HFFc6 (cell line): ENCODE measurements at places on chromosomes 12 and 14. TPM values are rescaled to one million over a fixed set of nuclear protein-coding genes. Genes with fewer than 3 reads are reported as not detected.
A peak's percentile ranks its signal among the peaks of the same experiment; 100 is the strongest.

OTX2 gene
- not detected in 3 replicates for total RNA-seq

SRGAP1 gene
- 28.2 to 45.5 TPM (median 35.9 TPM) in 3 replicates for total RNA-seq

BMP4 gene
- total RNA-seq = 4.2 to 15.6 TPM (median 11.1 TPM) in 3 replicates

TAS2R9 gene
- total RNA-seq = not detected in 3 replicates

DPF3 gene
- 4.7 to 6.1 TPM (median 5.5 TPM) in 3 replicates for total RNA-seq

DAO gene
- not detected in 3 replicates for total RNA-seq

ZNF605 gene
- total RNA-seq = 7.0 to 11.2 TPM (median 9.9 TPM) in 3 replicates

PSMC6 gene
- total RNA-seq = 78.5 to 110 TPM (median 84.2 TPM) in 3 replicates

STAB2 gene
- not detected in 2 replicates for total RNA-seq

E2F7 gene
- total RNA-seq = 6.3 to 17.4 TPM (median 16.7 TPM) in 3 replicates

GRCh38 chr12:64025174-64025958, 180.9 kb downstream of the SRGAP1 start:
- H3K27ac ChIP-seq = peak overlapping the region; percentile 58
- peaks cover 47% of the 10 kb centered on the region for H3K36me3 ChIP-seq
- H3K4me3 ChIP-seq = no peak overlapping the region

DNA sequence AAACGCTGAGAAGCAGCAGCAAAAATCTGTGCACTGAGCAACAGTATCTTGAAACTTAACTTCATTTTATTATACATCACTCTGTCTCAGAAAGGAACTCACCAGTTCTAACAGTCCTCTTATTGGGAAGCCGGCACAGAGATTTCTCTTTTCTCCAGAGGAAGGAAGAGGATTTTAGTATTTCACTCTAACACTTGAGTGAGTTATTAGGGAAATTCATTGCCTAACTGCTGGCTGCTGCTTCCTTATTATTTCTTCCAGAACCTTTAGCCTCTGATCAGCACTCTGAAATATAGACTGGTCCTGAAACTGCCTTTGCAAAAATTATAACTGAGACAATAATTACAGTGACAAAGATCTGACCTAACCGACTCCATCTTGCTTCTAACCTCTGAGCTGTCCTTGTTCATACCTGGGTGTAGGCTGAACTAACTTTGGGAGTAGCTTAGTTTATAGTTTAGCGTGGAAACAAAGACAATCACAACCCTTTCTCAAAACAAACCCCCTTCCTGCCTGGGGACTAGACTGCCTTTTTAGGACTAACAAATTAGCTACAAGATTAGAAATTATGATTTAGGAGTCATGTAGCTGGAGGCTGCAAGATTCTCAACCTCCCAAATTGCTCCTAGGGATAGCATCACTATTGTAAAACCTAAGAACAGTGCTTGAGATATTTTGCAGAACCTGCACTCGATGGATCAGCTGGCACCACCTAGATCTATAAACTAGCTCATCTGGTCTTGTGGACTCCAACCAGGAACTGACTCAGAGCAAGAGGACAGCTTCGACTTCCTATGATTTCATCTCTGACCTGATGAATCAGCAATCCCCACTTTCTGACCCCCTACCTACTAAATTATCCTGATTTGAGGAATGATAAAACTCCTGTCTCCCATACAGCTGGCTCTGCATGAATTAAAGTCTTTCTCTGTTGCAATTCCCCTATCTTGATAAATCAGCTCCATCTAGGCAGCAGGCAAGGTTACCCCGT, 117.5 kb downstream of the DYRK2 start:
- no peak overlapping the region for H3K27ac ChIP-seq
- no peaks in the 10 kb centered on the region for H3K4me1 ChIP-seq
- H3K36me3 ChIP-seq = no peaks in the 10 kb centered on the region

GRCh38 chr14:94145902-94146527, 16.6 kb upstream of the IFI27L2 start:
- H3K4me1 ChIP-seq = no peaks in the 10 kb centered on the region
- no peak overlapping the region for H3K4me3 ChIP-seq
- no peak overlapping the region for H3K27ac ChIP-seq
- DNase-seq = no peak
- H3K36me3 ChIP-seq = no peaks in the 10 kb centered on the region
- peaks cover 10% of the 10 kb centered on the region for H3K27me3 ChIP-seq

DNA sequence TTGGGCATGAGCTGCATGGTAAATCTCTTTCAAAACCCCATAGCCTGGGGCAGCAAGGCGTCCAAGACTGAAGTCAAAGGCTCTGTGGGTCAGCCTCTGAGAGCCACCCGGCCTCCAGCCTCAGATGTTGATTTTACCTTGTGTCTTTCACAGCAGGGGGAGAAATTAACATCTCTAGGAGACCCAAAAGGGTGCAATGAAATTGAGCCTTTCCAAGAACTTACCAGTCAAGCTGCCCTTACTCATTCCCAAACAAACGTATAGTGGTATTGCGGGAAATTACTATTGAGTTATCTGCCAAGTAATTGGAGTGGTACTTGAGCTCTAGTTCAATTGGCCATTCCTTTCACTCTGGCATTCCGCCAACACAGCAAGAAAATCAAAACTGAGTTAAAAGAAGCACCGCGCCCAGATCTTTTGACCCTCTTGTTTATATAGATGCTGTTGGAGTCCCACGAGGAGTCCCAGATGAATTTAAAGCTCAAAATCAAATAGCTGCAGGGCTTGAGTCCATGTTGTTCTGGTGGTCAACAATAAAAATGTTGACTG, 380.7 kb upstream of the SYT1 start:
- H3K36me3 ChIP-seq = no peaks in the 10 kb centered on the region
- H3K4me3 ChIP-seq = no peak overlapping the region
- no peak overlapping the region for H3K27ac ChIP-seq
- H3K4me1 ChIP-seq = no peaks in the 10 kb centered on the region
- no peak for DNase-seq

- H3K36me3 ChIP-seq = no peaks in the 10 kb centered on the region
- no peak overlapping the region for H3K4me3 ChIP-seq
- DNase-seq = no peak
- no peak overlapping the region for H3K27ac ChIP-seq
- no peaks in the 10 kb centered on the region; the same call in 1 of the 2 replicates for H3K27me3 ChIP-seq
These were observed 54.3 kb downstream of the SLC41A2 start for GRCh38 chr12:104903648-104904423.

- no peak overlapping the region for H3K27ac ChIP-seq
- no peak for DNase-seq
- no peak overlapping the region for H3K4me3 ChIP-seq
- no peaks in the 10 kb centered on the region for H3K4me1 ChIP-seq
- no peaks in the 10 kb centered on the region for H3K27me3 ChIP-seq
These were observed 88.1 kb upstream of the PTPRR start for GRCh38 chr12:71008616-71009015.

DNA sequence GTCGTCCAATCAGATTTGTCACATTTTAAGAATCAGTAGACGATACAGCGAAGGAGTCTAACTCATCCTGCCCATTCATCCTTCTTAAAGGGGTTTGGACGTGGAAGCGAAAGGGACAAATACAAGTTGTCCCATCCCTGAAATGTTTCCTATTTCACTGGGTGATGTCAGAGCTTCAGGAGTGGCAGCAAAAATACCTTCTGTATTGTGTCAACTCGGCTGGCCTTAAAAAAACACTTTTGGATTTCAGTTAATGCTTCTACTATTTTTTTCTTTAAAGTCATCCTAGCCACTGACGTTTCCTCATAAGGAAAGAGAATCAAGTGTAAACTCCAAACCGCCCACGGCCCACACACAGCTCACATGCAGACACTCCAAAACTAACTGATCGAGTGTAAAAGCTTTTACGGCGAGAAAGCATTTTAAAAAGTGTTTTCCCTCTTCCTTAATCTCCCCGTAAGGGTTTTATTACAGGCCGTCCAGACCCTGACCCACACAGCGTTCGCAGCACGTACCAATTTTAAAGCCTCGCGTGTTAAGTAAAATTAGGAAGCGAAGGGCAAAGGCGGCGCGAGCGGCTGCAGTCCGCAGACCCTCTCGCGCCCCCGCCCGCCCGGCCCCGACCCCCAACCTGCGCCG, 593 bp downstream of the CFL2 start:
- H3K36me3 ChIP-seq = peaks cover 21% of the 10 kb centered on the region
- H3K4me3 ChIP-seq = peak overlapping the region; percentile 91
- H3K4me1 ChIP-seq = peaks cover 76% of the 10 kb centered on the region
- no peaks in the 10 kb centered on the region for H3K27me3 ChIP-seq
- peak overlapping the region; percentile 90 for H3K27ac ChIP-seq

- no peak overlapping the region for H3K4me3 ChIP-seq
- DNase-seq = no peak
- no peaks in the 10 kb centered on the region for H3K36me3 ChIP-seq
- H3K27me3 ChIP-seq = peaks cover 17% of the 10 kb centered on the region
- peaks cover 15% of the 10 kb centered on the region for H3K4me1 ChIP-seq
These were observed 76.6 kb upstream of the TMPO start for GRCh38 chr12:98438656-98439230.

GRCh38 chr14:96205059-96205977, 679 bp downstream of the BDKRB2 start:
- H3K27ac ChIP-seq = peak overlapping the region; percentile 81
- H3K4me1 ChIP-seq = peaks cover 59% of the 10 kb centered on the region
- H3K4me3 ChIP-seq = peak overlapping the region; percentile 90

GRCh38 chr12:107590413-107590812, 95.2 kb upstream of the PWP1 start:
- no peaks in the 10 kb centered on the region for H3K4me1 ChIP-seq
- H3K4me3 ChIP-seq = no peak overlapping the region
- no peak overlapping the region for H3K27ac ChIP-seq
- no peaks in the 10 kb centered on the region; the same call in 1 of the 2 replicates for H3K27me3 ChIP-seq
- DNase-seq = no peak
- no peaks in the 10 kb centered on the region for H3K36me3 ChIP-seq

- H3K27me3 ChIP-seq = peaks cover 48% of the 10 kb centered on the region
- H3K27ac ChIP-seq = no peak overlapping the region
- H3K4me3 ChIP-seq = no peak overlapping the region
- H3K4me1 ChIP-seq = peaks cover 10% of the 10 kb centered on the region
- H3K36me3 ChIP-seq = no peaks in the 10 kb centered on the region
These were observed 56.5 kb upstream of the GPR68 start for GRCh38 chr14:91300957-91301356.

DNA sequence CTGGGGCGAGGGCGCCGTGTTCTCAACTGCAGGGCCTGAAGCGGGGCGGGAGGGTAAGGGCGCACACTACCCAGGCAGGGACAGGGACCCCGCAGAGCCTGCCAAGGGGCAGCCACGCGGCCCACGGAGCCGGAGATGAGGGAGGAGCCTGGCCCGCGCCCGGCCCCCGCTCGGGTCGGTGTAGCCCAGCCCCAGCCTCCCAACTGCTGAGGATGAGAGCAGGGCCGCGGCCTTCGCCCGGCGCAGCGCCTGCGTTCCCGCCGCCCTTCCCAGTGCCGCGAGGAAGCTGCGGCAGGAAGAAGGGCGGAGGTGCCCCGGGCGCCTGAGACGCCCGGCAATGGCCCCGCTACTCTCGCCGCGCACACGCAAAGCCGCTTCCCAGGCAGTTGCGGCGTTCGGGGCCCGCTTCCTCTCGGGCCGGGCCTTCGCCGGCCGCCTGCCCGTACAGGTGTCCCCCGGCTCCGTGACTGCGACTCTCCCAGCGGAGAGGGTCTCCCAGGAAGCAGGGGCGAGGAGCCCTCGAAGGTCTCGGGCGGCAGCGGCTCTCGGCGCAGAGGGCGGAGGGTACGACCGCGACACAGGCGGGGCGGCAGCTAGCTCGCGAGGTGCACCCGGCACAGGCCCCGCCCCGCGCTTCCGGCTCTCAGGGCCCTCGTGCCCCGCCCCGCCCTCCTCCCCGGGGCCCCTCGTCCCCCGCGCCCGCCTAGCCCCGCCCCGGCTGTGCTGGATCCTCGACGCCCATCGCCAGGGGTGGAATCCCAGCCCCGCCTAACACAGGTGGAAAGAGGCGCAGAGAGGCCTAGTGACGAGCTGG, 24.8 kb upstream of the YY1 start:
- peak overlapping the region; percentile 51; the same call in 1 of the 2 replicates for H3K27ac ChIP-seq
- H3K4me3 ChIP-seq = peak overlapping the region; percentile 65
- H3K4me1 ChIP-seq = no peaks in the 10 kb centered on the region

- H3K27me3 ChIP-seq = peaks cover 3% of the 10 kb centered on the region; the same call in 1 of the 2 replicates
- H3K36me3 ChIP-seq = no peaks in the 10 kb centered on the region; the same call in 1 of the 2 replicates
- H3K4me3 ChIP-seq = peak overlapping the region; percentile 61
- peak; percentile 13 for DNase-seq
These were observed 70.4 kb downstream of the TBK1 start for GRCh38 chr12:64522316-64522715.

DNA sequence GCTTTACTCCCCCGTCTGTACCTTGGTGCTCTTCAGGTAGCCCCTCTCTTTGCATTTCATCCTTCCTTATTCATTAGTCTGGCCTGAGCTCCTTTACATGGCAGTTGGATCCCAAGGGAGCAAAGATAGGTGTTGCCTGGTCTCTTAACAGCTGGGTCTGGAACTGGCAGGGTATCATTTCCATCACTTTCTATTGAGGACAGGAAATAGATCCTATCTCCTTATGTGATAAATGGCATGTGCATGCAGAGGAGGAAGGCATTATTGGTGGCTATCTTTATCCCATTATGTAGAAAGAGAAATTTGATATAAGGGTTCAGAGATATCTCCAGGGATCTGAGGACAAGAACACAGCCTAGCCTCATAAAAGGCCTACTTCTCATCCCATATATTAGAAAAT, 54.6 kb upstream of the OAS1 start:
- peaks cover 3% of the 10 kb centered on the region; the same call in 1 of the 2 replicates for H3K27me3 ChIP-seq
- DNase-seq = no peak
- no peak overlapping the region for H3K27ac ChIP-seq
- H3K4me1 ChIP-seq = no peaks in the 10 kb centered on the region

GRCh38 chr14:29215853-29216252, 449.3 kb downstream of the FOXG1 start:
- no peak for DNase-seq
- no peaks in the 10 kb centered on the region for H3K36me3 ChIP-seq
- H3K27me3 ChIP-seq = peaks cover 2% of the 10 kb centered on the region; the same call in 1 of the 2 replicates
- H3K4me1 ChIP-seq = peaks cover 19% of the 10 kb centered on the region

DNA sequence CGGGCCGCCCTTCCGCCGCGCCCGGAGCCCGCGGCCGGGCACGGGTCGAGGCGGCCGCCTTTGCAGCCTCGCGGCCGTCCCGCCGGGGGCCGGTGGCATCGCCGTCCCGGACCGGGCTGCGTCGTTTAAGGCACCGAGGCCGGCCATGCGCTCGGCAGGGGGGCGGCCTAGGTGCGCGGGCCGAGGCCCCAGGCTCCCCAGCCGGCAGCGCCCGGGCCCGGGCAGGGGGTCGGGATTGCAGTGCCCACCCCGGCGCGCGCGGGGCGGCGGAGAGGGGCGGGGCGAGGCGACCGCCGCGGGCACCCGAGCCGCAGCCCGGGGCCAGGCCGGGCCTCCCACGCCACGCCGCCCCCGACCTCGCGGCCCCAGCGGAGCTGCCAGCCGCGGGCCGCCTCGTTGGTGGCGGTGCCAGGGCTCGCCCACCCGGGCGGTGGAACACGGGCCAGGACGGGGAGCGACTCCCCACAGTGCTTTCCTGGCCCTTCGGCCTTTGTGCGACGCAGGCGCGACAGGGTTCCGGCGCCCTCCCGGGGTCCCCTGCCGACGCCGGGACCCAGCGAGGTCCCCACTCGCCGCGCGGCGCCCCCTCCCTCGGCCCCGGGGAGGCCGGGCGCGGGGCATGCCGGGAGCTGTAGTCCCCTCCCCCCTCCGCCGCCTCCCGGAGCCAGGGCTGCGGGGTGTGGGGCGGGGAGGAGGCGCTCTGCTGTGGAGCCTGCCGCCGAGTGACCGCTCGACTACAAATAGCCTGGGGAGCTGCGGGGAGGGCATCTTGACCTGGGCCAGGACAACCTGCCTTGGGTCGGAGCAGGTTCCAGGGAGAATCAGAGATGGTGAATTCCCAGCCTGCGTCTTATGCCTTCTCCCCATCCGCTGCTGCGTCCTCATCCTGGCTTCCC, 769 bp downstream of the FKBP4 start:
- peak overlapping the region; percentile 55 for H3K27ac ChIP-seq
- peak; percentile 14 for DNase-seq
- peaks cover 24% of the 10 kb centered on the region for H3K36me3 ChIP-seq
- H3K4me3 ChIP-seq = peak overlapping the region; percentile 95
- H3K4me1 ChIP-seq = peaks cover 17% of the 10 kb centered on the region

- no peak overlapping the region for H3K4me3 ChIP-seq
- DNase-seq = no peak
- H3K4me1 ChIP-seq = no peaks in the 10 kb centered on the region
- H3K27ac ChIP-seq = no peak overlapping the region
- peaks cover under 1% of the 10 kb centered on the region; the same call in 1 of the 2 replicates for H3K27me3 ChIP-seq
These were observed 101.3 kb downstream of the TMEM121 start for GRCh38 chr14:105627701-105628100.
